ENCODE measurements at places on chromosomes 3 and 15.

- DNase-seq = no peak
These were observed 992.2 kb downstream of the DIPK2A start for GRCh38 chr3:144963810-144964209.

GRCh38 chr3:99867594-99868310 is 50.1 kb downstream of the CMSS1 start:
- DNase-seq = no peak

DNA sequence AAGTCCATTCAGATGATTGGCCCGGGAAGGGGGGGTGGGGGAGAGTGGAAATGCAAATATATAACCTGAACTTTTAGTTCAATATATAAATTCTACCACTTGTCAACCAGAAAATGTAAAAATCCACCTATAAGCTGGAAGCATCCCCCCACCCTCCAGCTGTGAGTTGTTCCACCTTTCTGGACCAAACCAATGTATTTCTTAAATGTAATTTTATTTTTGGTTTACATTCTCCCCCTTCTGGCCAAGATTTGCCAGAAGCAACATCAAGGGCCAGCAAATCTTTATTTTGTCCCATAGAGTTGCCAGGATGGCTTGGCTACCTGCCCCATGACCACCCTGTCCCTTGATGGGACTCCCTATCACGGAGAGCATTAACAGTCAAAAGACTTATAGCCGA is 545.7 kb downstream of the TBL1XR1 start:
- no peak for DNase-seq

GRCh38 chr3:108076564-108076963 is 14.3 kb downstream of the CD47 start:
- DNase-seq = no peak
